ENCODE measurements at places on chromosomes 1 and 21.

GRCh38 chr21:16187603-16188301 is 458.0 kb downstream of the USP25 start:
- DNase-seq: no peak

- no peak for DNase-seq
Measured at GRCh38 chr1:76830373-76830772, 36.9 kb upstream of the ST6GALNAC5 start.

DNA sequence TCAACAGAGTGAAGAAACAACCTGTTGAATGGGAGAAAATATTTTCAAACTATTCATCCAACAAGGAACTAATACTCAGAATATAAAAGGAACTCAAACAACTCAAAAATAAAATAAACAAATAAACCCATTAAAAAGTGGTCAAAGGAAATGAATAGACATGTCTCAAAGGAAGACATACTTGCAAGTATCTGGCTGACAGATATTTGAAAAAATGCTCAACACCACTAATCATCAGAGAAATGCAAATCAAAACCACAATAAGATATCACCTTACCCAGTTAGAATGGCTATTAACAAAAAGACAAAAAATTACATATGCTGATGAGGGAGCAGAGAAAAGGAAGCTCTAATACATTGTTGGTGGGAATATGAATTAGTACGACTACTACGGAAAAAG is 38.2 kb downstream of the TNFSF4 start:
- no peak for DNase-seq

- DNase-seq: no peak
Measured at GRCh38 chr1:167158813-167159275, 61.8 kb upstream of the POU2F1 start.

All from iris pigment epithelial cell (primary cell).